ENCODE measurements at places on chromosomes 3 and 15. TPM values are rescaled to one million over a fixed set of nuclear protein-coding genes. Genes with fewer than 3 reads are reported as not detected.

DNA sequence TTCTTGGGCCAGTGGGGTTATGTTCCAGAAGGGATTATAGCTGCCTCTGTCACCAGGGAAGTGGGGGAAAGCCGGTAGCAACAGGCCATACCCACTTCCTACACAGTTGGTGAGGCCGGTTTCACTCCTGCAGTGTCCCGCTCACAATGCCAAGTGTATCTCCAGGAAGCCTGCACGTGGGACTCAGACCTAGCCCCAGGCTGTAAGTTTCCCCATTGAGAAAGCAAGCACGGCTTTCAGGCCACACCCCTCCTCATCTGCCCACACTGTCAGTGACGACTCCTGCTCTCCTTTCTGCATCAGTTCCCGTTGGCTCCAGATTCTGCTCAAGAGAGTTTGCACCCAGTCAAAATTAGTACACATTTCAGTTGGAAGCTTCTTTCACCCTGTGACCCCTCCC, 51.6 kb upstream of the CPOX start:
- no peak for DNase-seq

- no peak for DNase-seq
These were observed 281.6 kb downstream of the PLCL2 start for GRCh38 chr3:17166369-17166768.

Gene ARHGAP31
- total RNA-seq: 58.8 TPM

Gene STARD9
- 6.4 TPM for total RNA-seq

Gene ZNF660
- 5.5 TPM for total RNA-seq

DNA sequence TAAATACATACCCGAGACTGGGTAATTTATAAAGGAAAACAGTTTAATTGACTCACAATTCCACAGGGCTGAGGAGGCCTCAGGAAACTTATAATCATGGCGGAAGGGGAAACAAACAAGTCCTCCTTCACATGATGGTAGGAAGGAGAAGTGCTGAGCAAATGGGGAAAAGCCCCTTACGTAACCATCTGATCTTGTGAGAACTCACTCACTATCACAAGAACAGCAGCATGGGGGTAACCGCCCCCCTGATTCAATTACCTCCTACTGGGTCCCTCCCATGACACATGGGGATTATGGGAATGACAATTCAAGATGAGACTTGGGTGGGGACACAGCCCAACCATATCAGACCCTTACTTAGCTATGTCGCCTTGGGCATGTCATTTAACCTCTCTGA, 27.7 kb downstream of the SCG3 start:
- DNase-seq: no peak

Gene SLC6A1
- total RNA-seq: 0.30 TPM

Gene EHHADH
- 4.4 TPM for total RNA-seq
